ENCODE measurements at places on chromosomes 7 and 10. TPM values are rescaled to one million over a fixed set of nuclear protein-coding genes. Genes with fewer than 3 reads are reported as not detected.

DNA sequence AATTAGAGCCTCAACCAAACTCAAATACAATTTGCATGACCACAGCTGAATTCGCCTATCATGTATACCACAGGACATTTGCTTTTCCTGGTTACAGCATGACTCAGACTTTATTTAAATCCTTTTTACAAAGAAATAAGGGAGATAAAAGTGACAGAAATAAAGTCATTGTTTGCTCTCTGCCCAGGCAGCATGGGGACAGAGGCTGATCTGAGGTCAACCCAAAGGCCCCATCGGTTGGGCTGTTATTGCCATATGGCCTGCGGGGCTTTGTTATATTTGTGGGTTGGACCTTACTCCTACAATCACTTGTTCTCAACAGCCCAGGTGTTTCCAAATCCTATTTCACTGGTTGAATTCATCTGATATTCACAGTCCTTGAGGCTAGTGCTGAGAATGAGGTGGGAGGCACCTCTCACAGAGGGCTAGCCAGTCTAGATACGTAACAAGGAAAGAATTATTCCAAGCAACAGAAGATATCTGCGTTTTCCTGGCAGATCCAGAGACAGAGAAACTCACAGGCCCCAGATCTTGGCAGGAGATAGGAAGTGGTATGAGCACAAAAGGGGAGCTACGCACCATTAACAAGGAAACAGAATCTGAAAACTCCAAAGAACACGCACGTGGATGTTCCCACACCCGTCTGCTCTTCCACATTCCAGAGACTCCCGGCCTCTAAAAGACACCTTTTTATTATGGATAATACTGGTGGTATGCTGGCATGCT, 117.3 kb downstream of the HIPK2 start:
- DNase-seq, result no peak

DNA sequence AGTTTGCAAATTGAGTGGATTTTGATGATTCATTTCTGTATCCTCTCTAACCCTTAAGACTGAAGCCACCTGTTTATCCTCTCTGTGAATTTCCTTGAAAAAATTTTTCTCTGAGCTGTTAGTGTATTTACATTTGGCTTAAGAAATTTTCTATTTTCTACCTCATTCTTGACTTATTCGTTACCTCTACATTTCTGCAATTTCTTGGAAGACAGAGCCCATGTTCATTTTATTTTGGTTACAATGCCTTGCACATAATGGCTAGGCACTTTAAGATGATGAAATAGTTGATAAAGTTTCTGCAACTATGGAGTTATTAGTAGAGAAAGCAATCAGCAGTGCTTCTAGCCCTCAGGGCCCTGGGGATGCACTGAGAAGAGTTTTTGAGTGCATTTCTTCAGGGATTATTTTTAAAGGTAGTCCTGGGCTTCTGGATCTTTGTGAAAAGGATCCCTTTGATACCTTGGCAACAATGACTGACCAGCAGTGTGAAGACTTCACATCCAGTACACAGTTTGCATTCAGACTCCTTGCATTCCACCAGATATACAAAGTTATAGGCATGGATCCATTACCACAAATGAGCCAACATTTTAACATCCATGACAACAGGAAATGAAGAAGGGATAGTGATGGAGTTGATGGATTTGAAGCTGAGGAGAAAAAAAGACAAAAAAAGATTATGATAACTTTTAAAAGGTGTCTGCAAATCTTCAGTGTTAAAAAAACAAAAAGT, 68.2 kb downstream of the CH25H start:
- DNase-seq, result peak; percentile 6

DNA sequence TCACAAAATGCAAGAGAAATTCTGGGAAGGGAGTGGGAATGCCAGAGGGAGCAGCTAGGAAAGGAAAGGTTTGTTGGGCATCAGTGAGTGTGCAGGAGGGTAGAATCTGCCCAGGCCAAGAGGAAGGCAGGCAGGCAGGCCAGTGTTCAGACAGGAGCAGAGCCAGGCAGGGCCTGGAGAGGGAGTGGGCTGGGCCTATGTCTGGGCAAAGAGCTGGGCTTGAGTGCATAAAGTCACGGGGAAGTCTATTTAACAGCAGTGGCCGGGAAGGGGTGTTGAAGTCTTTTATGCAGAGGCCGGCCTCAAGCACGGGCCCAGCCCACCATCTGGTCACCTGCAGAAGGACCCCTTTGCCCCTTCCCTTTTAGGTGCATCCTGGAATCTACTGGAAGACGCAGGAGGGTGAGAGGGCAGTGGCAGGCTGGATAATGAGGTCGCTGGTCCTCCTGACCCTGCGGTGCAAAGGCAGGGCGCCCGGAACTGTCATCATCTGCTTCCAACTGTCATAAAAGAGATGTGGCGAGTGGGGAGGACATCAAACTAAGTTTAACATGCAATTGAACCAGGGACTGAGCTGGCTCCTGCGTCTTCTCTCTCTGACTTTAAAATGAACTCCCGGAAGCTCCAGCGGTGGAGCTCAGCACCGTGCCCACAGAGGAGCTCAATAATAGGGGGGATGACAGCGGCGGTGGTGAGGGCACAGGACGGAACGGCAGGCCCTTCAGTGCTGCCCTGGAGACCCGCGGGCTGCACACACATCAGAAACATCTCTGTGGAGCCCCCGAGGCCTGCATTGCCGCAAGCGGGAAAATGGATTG, 29.5 kb downstream of the CARD11 start:
- DNase-seq, result no peak

- peak; percentile 49 for DNase-seq
Observed at GRCh38 chr7:74449809-74450397, 3.8 kb upstream of the GTF2IRD1 start.

- DNase-seq, result peak; percentile 12
Observed at GRCh38 chr10:59580026-59580863, 129.4 kb downstream of the SLC16A9 start.

GRCh38 chr7:25951414-25952260, 200.4 kb upstream of the NFE2L3 start:
- no peak for DNase-seq

DNA sequence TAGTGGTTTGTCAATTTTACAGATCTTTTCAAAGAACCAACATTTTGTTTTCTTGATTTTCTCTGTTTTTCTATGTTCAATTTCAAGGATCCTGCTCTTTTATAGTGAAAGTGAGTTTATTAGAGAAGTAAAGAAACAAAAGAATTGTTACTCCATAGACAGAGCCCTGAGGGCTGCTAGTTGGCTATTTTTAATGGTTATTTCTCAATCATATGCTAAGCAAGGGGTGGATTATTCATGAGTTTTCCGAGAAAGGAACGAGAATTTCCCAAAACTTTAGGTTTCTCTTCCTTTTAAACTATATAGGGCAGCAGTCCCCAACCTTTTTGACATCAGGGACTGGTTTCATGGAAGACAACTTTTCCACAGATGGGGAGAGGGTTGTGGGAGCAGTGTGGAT, 165.0 kb downstream of the CCSER2 start:
- DNase-seq, result no peak

- DNase-seq, result no peak
Observed at GRCh38 chr10:90847436-90847835, 10.4 kb downstream of the HTR7 start.

DNA sequence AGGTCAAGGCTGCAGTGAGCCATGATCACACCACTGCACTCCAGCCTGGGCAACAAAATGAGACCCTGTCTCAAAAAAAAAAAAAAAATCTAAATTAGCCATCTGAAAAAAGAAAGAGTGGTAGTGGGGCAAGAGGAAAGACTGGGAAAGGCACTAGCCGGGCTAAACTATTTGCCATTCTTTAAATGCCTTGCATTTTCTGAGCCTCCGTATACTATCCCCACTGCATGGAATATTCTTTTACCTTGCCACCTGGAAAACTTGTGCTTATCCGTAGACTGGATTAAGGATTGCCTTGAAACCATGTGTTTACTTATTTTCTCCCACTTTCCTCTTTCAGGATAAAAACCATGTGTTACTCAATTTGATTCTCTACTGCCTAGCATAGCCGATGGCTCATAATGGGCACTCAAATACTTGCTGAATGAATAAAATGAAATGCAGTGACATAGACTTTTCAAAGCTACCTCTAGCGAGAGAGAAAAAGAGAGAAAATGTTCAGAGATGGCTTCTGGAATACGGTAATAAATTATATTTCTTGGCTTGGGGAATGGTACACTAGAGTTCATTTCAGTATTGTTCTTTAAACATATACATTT, 30.6 kb downstream of the HYCC1 start:
- DNase-seq, result no peak

The ARMH3 gene
- 7.9 TPM for total RNA-seq

The SCIN gene
- not detected for total RNA-seq

Data from NCI-H460 (cell line).